Sciatic nerve (tissue), 2 donors: ENCODE measurements at places on chromosomes 3 and 15. TPM values are rescaled to one million over a fixed set of nuclear protein-coding genes. Genes with fewer than 3 reads are reported as not detected.

DNA sequence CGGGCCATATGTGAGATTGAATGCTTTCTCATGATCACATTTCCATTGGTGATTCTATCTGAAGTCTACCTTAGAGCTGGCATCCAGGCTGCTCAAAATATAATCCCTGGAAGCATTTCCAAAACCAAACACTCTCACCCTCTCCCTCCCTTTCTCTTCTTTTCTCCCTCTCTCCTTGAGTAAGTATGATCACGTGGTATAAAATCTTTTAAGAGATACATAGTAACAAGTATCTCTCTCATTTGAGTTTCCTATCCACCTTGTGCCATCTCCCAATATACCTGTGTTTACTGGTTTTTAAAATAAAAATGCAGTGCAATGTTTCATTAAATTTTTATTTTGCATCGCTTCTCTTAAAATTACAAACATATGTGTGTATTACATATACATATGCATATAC lies 350.9 kb upstream of the KCNH8 start:
- no peak for DNase-seq

GRCh38 chr3:30764891-30765290 lies 129.6 kb downstream of the GADL1 start:
- DNase-seq, result no peak

DNA sequence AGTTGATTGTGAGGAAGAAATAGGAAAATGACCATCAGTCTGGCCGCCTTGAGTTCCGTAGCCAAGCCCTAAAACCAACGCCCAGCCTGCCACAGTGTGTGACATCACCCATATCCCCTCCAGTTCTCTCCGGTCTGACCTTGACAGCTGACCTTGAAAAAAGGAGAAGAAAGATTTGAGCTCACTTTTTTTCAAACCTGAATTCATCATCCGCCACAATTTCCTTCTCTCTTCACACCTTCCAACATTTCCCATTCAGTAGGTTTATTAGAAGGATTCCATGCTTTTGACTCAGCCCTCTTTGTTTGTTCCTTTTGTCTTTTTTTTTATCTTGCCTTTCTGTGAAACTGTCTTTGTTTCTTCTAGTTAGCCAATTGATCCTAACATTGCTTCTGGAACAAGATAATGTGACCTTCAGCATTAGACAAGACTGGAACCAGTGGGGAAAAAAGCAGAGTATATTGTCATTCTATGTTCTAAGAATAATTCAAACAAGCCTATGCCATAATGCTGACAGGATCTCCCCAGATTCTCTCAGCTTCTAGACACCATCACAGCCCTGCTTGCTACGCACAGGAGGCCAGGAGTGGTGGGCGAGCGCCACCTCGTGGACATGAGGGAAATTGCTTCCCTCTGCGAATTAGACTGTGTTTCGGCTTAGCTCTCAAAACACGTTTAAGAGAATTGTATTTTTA lies 283.1 kb downstream of the FGF12 start:
- DNase-seq, result peak; percentile 75

GRCh38 chr3:127206611-127207516 lies 13.9 kb downstream of the PRR23E start:
- no peak for DNase-seq

- DNase-seq, result no peak
Measured at GRCh38 chr3:179196098-179196497, 47.9 kb downstream of the PIK3CA start.

DNA sequence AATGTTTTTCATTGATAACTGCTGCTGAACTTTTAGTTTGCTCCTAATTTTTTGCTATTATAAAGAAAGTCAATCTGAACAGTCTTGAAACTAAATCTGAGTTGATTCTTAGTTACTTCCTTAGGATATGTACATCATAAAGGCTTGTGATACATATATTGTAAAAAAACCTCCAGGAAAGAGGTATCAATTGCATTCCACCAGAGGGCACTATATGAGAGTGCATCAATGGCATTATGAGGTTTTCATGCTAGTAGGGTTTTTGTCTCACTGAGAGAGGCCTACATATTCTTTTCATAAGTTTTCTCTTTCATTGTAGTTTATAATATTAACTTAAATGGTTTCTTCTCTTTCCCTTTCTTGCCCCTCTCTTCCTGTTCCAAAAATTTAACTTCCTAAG lies 46.9 kb downstream of the PIK3R4 start:
- no peak for DNase-seq

DNA sequence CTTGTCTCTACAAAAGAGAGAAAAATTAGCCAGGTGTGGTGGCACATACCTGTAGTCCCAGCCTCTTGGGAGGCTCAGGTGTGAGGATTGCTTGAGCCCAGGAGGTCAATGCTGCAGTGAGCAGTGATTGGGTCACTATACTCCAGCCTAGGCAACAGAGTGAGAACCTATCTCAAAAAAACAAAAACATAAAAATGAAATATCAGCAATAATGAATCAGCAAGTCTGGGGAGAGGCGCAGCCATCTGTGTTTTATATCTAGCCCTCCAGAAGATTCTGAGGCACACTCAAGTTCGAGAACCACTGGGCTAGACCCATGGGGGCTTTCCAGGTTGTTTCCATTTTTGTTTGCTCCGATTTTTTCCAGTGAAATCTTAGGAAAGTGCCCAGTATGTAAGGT lies 88.1 kb upstream of the BCL6 start:
- DNase-seq, result no peak

- DNase-seq, result no peak
Measured at GRCh38 chr3:153291059-153291685, 129.1 kb downstream of the RAP2B start.

DNA sequence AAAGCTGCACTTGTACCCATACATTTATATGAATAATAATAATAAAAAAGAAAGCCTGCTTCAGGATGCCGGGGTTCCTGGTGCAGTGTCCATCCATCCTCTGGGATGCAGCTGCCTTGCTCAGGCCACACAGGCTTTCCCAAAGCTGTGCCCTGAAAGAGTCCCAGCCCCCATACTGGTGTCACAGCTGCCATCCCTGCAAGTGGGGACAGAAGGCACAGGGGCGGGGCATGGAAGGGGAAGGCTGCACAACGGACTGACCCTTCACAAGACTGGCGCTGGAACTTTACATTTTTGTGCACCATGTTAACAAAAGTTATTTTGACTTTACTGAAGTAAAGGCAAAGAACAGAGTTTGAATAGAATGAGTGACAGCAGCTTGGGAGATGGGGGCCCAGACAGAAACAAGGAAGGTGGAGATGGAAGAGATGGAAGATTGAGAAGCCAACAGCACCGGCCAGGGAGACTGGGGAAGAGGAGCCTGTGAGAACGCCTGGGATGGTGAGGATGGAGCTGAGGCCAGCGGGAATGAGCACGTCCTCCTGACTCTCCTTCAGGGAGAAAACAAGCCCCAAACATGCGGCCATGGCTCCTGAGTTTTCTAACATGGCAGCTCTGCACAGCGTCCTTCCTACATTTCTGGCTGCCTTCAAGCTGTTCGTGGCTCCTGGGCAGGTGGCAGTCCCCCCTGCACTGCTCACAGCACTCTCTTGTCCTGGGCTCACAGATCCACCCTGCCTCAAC lies 73.1 kb downstream of the ABTB1 start:
- peak; percentile 50 for DNase-seq

GRCh38 chr15:74339371-74339770 lies 28.1 kb downstream of the CYP11A1 start:
- DNase-seq, result no peak

- no peak for DNase-seq
Measured at GRCh38 chr15:81924729-81925128, 121.1 kb downstream of the MEX3B start.

- DNase-seq, result no peak
Measured at GRCh38 chr3:118269537-118270125, 765.0 kb downstream of the IGSF11 start.

DNA sequence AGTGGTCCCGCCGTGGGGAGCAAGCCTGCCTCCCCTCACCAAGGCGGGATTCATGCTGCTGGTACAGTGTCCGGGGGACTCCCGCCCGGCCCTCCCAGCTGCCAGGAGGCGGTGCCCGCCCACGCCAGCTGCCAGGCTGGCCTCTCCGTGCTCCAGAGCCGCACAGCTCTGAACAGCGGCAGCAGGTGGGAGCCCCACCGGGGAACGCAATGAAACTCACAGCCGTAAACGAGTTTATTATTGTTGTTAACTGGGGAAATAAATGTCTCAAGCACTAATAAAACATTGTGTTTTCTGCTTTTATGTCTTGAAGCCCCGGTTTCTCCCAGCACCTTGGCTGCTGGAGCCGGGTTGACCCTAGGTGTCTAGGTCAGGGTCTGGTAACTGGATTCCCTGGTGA lies 317.7 kb upstream of the TLE3 start:
- no peak for DNase-seq

GRCh38 chr3:22106213-22106896 lies 355.3 kb upstream of the ZNF385D start:
- no peak for DNase-seq

- no peak for DNase-seq
Measured at GRCh38 chr3:192875971-192876565, 41.6 kb downstream of the MB21D2 start.

DNA sequence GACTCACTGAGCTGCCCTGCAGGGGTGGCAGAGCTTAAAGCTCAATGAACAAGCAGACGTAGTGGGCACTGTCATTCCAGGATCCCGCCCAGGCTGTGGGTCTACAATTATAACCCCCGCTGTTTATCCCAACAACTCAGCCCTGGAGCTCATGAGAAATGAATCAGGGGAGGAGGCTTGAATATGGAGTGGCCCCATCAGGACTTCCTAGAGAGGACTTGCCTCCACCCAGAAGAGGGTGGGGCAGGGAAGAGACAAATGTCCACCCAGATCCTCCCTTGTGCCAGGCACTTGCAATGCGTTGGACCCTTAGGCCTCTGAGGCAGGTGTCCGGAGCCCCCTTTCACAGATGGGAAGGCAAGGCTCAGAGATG lies 33.0 kb downstream of the SLC6A20 start:
- DNase-seq, result no peak

GRCh38 chr3:33388374-33389100 lies 51.7 kb downstream of the UBP1 start:
- DNase-seq, result no peak

DNA sequence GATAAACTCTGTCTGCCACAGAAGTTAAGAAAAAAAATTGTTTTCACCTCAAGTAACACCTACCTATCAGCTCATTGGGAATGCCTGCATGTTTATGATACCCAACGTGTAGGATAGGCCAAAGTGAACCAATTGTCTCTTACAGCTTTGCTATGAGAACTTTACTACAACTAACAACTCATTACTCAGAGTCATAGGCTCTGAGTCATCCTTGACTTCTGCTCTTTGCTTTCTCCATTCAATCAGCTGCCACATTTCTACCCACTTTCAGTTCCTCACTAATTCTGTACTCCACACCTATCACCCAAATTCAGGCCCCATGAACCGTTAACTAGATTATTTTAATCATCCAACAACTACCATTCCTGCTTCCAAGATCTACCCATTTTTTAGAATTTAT lies 843.9 kb downstream of the TUSC7 start:
- DNase-seq, result no peak

DNA sequence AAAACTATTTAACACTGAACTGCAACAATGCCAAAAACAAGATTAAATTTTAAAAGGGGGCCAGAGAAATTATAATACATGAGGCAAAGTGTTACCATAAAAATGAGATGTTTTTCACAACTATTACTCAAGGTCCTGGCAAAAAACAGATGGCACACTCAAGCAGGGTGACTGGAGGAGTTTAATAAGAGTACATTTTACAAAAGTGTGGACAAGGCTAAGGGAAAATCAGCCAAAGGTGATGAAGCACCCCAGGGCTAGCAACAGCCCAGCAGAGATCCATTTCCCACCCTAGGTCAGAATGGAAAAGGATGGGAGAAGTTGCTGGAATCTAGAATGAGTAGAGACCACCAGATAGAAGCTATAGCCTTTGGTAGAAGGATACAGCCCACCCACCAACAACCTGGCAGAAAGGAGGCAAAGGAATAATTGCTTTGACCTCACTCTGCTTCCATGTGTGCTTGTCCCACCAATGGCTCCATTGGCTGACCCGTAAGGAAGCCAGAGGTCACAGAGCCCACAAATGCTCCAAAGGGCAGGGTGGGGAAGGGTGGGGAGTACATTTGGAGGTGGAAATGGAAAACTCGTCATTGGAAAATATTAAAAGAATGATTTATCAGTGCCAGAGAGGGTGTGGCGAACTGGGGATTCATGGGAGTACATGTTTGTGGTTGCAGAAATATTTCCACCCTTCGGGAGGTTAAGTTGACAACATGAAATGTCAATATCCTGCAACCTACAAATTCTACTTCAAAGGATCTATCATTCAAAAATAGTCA lies 161.0 kb upstream of the UBE2E2 start:
- peak; percentile 75 for DNase-seq

GRCh38 chr3:57046101-57046765 lies 14.2 kb upstream of the SPATA12 start:
- no peak for DNase-seq

DNA sequence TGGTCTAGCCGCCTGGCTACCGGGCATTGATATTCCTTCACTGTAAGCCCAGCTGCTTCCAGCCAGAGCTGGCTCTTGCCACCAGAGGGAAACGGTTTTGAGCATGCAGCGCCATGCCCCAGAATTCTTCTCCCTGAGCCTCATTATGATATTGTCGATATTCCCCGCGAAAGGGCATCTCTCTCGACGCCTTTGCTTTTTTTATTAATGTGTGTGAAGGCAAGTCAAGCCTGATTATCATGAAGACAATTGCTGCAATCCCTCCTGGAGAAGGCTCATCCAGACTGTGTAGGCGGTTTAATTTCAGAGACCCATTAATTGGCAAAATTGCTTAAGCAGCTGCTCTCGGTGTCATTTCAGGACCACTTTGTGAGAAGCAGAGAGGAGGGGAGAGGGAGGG lies 321.2 kb upstream of the TLE3 start:
- DNase-seq, result no peak

The MESP2 gene
- total RNA-seq, result 0.45 TPM

The CCR9 gene
- total RNA-seq, result 0.31 TPM

The CPLX3 gene
- not detected for total RNA-seq

The DCLK3 gene
- 57.7 TPM for total RNA-seq

The FOXB1 gene
- total RNA-seq, result not detected
